Sigmoid colon (tissue), 7 donors: ENCODE measurements at places on chromosomes 16 and 17. TPM values are rescaled to one million over a fixed set of nuclear protein-coding genes. Genes with fewer than 3 reads are reported as not detected.
A peak's percentile ranks its signal among the peaks of the same experiment; 100 is the strongest.

DNA sequence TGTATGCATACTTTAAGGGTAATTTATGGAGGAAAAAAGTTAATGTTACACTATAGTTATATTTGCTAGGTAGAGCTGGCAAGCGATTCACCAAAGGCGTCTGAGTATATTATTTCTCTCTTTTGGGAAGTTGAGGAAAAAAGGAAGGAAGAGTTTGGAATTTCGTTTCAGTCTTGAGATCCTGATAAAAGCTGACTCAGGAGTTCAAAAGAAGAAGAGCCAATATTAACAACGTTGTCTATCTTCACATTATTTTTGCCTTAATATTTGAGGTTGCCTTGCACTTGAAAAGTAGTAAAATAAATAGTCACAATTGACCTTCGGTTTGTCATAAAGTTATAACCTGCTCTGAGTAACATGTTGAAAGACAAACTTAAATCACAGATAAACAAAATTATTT, 888.6 kb downstream of the KCNJ2 start:
- H3K27ac ChIP-seq, result no peak overlapping the region
- H3K4me1 ChIP-seq, result no peaks in the 10 kb centered on the region
- DNase-seq, result no peak
- no peaks in the 10 kb centered on the region for H3K36me3 ChIP-seq
- H3K27me3 ChIP-seq, result no peaks in the 10 kb centered on the region
- no peak overlapping the region for H3K4me3 ChIP-seq

- peaks cover 10% of the 10 kb centered on the region for H3K4me1 ChIP-seq
- no peak overlapping the region for H3K27ac ChIP-seq
- H3K4me3 ChIP-seq, result no peak overlapping the region
- no peak for DNase-seq
Observed at GRCh38 chr17:76405967-76406647, 21.7 kb downstream of the SPHK1 start.

GRCh38 chr17:77999413-78000173, 41.1 kb downstream of the TNRC6C start:
- no peak for DNase-seq
- no peak overlapping the region for H3K27ac ChIP-seq
- no peak overlapping the region for H3K4me3 ChIP-seq
- peaks cover 42% of the 10 kb centered on the region for H3K4me1 ChIP-seq
- H3K36me3 ChIP-seq, result no peaks in the 10 kb centered on the region

DNA sequence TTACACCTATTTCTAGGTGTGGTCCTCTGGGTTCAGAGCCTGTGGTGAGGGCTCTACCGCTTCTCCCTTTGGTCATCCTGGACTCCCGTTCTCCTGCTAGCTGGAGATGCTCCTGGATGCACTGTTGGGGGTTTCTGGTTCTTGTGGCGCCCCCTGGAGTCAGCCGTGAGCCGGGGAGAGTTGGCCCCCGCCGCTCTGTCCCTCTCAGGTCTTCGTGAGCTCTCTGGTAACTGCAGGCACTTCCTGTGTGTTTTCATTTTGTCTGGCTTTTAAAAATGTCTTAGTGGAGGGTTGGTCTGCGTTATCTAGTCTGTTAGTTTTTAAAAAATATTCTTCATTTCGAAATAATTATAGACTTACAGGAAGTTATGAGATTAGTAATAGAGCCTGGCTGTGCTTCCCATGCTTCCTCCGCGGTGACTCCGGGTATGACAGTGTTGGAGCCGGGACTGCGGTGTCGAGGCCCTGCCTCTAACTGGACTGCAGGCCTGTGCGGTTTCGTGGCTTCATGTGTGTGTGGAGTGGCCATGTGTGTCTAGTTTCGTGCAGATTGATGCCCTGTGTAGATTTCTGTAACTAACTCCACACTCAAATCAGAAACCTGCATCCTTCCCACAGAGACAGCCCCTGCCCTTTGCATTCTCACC, 78.0 kb upstream of the ZNF750 start:
- H3K27me3 ChIP-seq, result no peaks in the 10 kb centered on the region
- H3K4me3 ChIP-seq, result no peak overlapping the region
- H3K4me1 ChIP-seq, result no peaks in the 10 kb centered on the region
- H3K36me3 ChIP-seq, result no peaks in the 10 kb centered on the region
- no peak overlapping the region for H3K27ac ChIP-seq
- DNase-seq, result no peak

ITGB3 gene
- 28.5 TPM for total RNA-seq

GRCh38 chr17:60671482-60671881, 6.2 kb upstream of the BCAS3 start:
- no peaks in the 10 kb centered on the region for H3K27me3 ChIP-seq
- peaks cover 5% of the 10 kb centered on the region for H3K36me3 ChIP-seq
- H3K4me3 ChIP-seq, result no peak overlapping the region
- H3K4me1 ChIP-seq, result no peaks in the 10 kb centered on the region

GRCh38 chr16:67384778-67385510, 8.4 kb downstream of the TPPP3 start:
- DNase-seq, result no peak
- no peaks in the 10 kb centered on the region for H3K27me3 ChIP-seq
- no peak overlapping the region for H3K4me3 ChIP-seq
- H3K36me3 ChIP-seq, result no peaks in the 10 kb centered on the region

GRCh38 chr16:65975049-65975708, 391.3 kb upstream of the CDH5 start:
- H3K27ac ChIP-seq, result no peak overlapping the region
- H3K4me1 ChIP-seq, result no peaks in the 10 kb centered on the region
- H3K36me3 ChIP-seq, result no peaks in the 10 kb centered on the region
- H3K4me3 ChIP-seq, result no peak overlapping the region

DNA sequence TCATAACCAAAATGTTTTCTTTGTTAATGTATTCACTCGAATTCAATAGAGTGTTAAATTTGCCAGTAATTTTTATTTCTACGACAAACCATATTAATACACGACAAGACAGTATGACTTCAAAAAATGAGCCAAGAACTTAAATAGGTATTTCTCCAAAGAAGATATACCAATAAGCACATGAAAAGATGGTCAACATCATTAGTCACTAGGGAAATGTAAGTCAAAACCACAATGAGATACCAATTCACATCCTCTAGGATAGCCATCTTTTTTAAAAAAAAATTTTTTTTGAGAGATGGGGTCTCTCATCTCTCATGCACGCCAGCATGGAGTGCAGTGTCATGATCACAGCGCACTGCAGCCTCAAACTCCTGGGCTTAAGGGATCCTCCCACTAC, 5.0 kb upstream of the MEIOC start:
- no peak for DNase-seq
- no peak overlapping the region for H3K4me3 ChIP-seq
- no peak overlapping the region for H3K27ac ChIP-seq
- H3K4me1 ChIP-seq, result no peaks in the 10 kb centered on the region

DNA sequence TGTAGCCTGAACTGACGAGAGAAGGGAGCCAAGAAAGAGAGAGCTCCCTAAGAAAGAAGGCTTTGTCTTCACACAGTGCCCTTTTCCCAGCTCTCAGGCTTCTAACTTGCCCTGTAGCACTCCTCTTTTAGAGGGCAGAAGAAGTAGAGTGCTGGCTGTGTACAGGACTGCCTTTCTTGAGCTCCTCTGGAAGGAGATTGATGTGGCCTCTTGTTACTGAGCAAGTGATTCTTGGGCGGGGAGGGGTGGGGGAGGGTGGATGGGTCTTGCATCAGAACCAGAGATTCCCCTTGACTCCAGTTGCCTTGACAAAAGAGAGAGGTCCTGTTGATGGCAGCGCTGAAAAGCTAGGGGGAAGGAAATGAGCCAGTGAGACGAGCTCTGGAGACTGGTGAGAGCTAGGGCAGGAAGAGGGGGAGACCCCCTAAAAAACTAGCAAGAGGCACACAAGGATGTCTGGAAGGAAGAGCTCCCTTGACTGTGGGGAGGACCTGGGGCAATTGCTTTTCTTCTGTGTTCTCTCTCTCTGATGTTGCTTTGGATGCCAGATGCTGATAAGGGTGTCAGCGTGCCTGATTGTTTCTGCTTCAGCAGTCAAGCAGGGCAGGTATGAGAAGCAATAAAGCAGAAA, 18.4 kb downstream of the GPR179 start:
- H3K27ac ChIP-seq, result no peak overlapping the region
- H3K4me1 ChIP-seq, result no peaks in the 10 kb centered on the region
- DNase-seq, result no peak
- no peak overlapping the region for H3K4me3 ChIP-seq
- H3K27me3 ChIP-seq, result peaks cover 6% of the 10 kb centered on the region
- peaks cover 7% of the 10 kb centered on the region for H3K36me3 ChIP-seq

DNA sequence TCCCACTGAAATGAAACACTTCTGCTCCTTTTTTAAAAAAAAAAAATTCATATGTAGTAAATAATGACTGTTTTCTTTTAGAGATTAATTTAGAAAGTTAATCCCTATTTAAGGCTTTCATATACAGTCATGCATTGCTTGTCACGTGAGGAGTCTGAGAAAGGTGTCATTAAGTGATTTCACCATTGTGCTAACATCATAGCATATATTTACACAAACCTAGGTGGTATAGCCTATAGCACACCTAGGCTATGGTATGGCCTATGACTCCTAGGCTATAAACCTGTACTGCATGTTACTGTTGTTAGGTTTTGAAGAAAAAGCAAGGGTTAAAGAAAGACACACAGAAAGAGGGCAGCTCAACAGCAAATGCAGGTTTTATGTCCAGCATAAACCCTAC, 13.7 kb downstream of the PPY start:
- no peak overlapping the region for H3K4me3 ChIP-seq
- DNase-seq, result no peak
- H3K36me3 ChIP-seq, result no peaks in the 10 kb centered on the region
- peaks cover 6% of the 10 kb centered on the region for H3K27me3 ChIP-seq
- peaks cover 11% of the 10 kb centered on the region for H3K4me1 ChIP-seq

CALB2 gene
- total RNA-seq, result 8.2 TPM

EME1 gene
- 0.36 TPM for total RNA-seq

ACACA gene
- total RNA-seq, result 27.6 TPM

GRCh38 chr16:83911290-83911689, 12.4 kb downstream of the MLYCD start:
- H3K4me3 ChIP-seq, result no peak overlapping the region
- H3K27ac ChIP-seq, result no peak overlapping the region
- H3K36me3 ChIP-seq, result peaks cover 46% of the 10 kb centered on the region
- H3K4me1 ChIP-seq, result no peaks in the 10 kb centered on the region

CCDC78 gene
- not detected for total RNA-seq

GRCh38 chr16:69672998-69673713, 53.2 kb downstream of the NQO1 start:
- H3K4me1 ChIP-seq, result peaks cover 8% of the 10 kb centered on the region
- H3K36me3 ChIP-seq, result peaks cover 9% of the 10 kb centered on the region
- no peak overlapping the region for H3K4me3 ChIP-seq
- no peak overlapping the region for H3K27ac ChIP-seq

- no peaks in the 10 kb centered on the region for H3K4me1 ChIP-seq
- H3K27me3 ChIP-seq, result no peaks in the 10 kb centered on the region
Observed at GRCh38 chr16:50489182-50489581, 59.0 kb upstream of the NKD1 start.

DNA sequence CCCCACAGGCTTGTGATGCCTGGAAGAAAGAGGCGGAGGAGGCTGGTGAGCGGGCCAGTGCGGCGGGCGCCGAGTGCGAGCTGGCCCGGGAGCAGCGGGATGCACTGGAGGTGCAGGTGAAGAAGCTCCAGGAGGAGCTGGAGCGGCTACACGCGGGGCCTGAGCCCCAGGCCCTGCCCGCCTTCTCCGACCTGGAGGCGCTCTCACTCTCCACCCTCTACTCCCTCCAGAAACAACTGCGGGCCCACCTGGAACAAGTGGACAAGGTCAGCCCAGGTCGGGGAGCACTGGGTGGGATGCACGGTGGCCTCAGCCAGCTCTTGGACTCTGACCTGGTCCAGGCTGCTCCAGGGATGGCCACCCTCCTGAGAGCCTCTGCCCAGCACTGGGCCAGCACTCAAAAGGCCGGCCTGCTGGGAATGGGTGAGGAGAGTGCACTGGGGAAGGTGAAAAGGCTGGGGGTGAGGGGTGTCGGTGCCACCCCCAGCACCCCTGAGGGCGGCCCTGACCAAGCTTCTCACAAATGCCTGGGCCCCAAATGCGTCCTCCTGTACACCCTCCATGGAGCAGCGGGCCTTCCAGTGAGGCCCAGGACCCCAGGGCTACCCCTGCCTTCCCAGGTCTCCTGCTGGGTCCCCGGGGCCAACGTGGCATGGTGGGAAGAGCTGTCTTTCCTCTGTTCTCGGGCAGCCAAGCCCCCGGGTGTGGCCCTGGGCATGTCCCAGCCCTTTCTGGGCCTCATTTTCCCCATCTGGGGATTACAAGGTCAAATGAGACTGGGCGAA, 20.8 kb downstream of the UNC13D start:
- H3K27ac ChIP-seq, result no peak overlapping the region
- H3K4me3 ChIP-seq, result no peak overlapping the region
- peaks cover 21% of the 10 kb centered on the region for H3K4me1 ChIP-seq
- no peaks in the 10 kb centered on the region for H3K27me3 ChIP-seq
- peaks cover 38% of the 10 kb centered on the region for H3K36me3 ChIP-seq

DNA sequence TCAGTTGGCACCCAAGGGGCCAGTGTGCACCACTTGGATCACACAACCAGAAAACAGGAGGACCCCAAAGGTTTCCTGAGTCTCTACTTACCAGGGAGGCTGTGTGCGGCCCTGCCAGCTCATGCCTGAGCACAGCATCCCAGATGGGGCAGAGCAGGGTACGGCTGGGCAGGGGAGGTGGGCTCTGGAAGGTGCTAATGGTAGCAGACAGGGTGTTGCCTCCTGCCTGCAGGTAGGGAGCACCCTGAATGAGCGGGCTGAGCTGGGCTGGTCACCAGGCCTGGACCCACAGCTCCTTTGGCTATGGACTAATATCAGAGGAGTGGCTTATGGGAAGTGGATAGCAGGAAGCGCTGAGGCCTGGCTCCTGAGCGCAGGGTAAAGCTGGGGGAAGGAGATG, 14.6 kb downstream of the RECQL5 start:
- no peak overlapping the region for H3K27ac ChIP-seq
- peak; percentile 39 for DNase-seq
- no peak overlapping the region for H3K4me3 ChIP-seq
- H3K27me3 ChIP-seq, result no peaks in the 10 kb centered on the region
- H3K36me3 ChIP-seq, result peaks cover 14% of the 10 kb centered on the region

ITGAL gene
- total RNA-seq, result 1.1 TPM

- peaks cover 38% of the 10 kb centered on the region for H3K4me1 ChIP-seq
- H3K27ac ChIP-seq, result peak overlapping the region; percentile 73
- peaks cover 79% of the 10 kb centered on the region for H3K36me3 ChIP-seq
- no peak for DNase-seq
Observed at GRCh38 chr17:40086150-40087044, 14.0 kb downstream of the NR1D1 start.

DNA sequence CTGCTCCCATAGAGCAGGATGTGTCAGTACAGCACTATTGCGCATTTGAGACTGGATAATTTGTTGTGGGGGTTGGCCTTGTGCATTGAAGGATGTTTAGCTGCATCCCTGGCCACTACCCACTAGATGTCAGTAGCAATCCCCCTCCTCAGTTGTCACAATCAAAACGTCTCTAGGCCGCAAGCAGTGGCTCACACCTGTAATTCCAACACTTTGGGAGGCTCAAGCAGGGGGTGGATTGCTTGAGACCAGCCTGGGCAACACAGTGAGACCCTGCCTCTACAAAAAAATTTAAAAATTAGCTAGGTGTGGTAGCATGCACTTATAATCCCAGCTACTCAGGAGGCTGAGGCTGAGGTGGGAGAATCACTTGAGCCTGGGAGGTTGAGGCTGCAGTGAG, 48.4 kb downstream of the CENPV start:
- H3K4me3 ChIP-seq, result no peak overlapping the region
- no peaks in the 10 kb centered on the region for H3K27me3 ChIP-seq
- H3K27ac ChIP-seq, result no peak overlapping the region

GRCh38 chr16:4500272-4500671, 24.1 kb downstream of the HMOX2 start:
- no peak for DNase-seq
- no peaks in the 10 kb centered on the region for H3K36me3 ChIP-seq
- H3K4me1 ChIP-seq, result peaks cover 20% of the 10 kb centered on the region
- peak overlapping the region; percentile 79 for H3K27ac ChIP-seq
- no peaks in the 10 kb centered on the region for H3K27me3 ChIP-seq

- DNase-seq, result peak; percentile 38
- no peaks in the 10 kb centered on the region for H3K4me1 ChIP-seq
- H3K36me3 ChIP-seq, result peaks cover 27% of the 10 kb centered on the region
- no peak overlapping the region for H3K4me3 ChIP-seq
- no peaks in the 10 kb centered on the region for H3K27me3 ChIP-seq
Observed at GRCh38 chr17:42509409-42509808, 26.6 kb upstream of the NAGLU start.

SEPTIN1 gene
- 1.4 TPM for total RNA-seq
